ENCODE measurements at places on chromosomes 11 and 22.

DNA sequence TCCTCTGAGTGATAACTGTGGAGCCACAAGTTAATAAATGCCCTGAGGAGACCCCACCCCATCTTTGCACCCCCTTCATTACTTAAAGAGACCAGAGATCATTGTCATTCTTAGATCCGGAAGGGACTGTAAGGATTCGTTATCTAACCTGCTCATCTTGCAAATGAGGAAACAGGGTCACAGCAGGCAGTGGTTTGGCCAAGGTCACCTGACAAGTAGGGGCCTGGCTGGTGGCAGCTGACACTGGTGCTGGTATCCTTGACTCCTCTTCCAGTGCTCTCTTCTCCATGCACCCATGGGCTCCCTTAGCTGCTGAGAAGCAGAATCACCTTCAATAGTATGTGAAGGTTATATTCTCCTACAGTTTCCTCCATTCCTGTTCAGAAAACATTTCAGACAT, 151.6 kb downstream of the GRIK4 start:
- DNase-seq = no peak

DNA sequence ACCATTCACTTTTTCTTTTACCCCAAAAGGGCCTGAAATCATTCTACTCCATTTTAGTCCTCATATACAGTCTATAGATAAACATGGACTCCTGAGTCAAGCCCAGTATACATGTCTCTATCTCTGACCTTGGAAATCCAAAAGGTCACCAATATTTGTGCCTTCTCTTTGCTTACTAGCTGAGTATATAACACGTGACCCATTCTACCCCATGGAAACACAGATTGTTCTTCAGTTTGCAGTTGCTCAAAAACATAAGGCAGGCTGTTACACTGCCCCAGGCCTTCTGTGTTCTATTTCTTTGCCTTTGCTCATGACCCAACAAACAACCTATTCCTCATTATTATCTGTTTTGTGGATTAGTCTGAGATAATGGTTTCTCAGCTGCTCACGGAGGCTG, 5.8 kb downstream of the NRIP3 start:
- DNase-seq = no peak

GRCh38 chr11:64415996-64416728, 57.2 kb downstream of the RPS6KA4 start:
- DNase-seq = no peak

DNA sequence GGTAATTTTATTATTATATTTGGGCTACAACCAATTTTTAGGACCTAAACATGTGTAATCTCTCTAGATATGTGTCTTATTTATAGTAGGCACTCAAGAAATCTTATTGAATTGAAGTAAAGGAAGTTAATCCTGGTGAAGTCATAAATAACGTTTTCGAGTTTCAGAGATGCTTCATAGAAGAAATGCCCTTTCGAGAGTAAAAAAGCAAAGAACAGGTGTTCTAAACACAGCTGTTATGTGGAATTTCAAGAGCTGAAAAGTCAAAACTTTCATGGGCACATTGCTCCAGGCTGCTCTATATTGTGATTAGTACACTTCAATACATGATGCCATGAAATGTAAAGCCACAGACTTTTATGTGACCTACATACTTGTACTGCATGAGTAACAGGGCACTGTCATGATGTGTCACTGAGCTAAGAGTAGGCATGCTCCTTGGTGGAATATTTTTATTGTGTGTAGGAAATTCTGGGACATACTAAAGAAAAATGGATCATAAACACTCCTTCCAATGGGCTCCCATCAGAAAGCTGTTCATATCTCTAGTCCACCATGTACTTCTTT, 7.2 kb upstream of the ELMOD1 start:
- no peak for DNase-seq

DNA sequence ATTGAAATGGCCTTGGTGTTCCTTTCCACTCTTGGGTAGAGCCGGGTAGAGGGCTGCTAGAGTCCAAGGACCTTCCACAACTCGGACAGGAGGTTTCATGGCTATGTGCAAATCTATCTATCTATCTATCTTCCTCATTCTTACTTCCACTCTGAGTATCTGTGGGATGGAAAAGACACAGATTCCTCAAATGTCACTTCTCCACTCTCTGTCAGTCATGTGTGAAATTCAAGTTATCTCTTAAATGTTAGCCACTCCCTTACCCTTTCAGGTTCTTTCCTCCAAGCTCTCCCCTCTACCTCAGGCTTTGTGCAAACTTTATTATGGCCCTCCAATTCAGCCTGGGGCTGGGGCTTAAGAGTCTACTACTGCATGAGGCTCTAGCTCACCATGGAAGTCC, 84.3 kb downstream of the GDPD4 start:
- DNase-seq = no peak

- peak; percentile 48 for DNase-seq
These were observed 12.5 kb upstream of the MB start for GRCh38 chr22:35629406-35630216.
